ENCODE measurements at places on chromosomes 6 and 20. TPM values are rescaled to one million over a fixed set of nuclear protein-coding genes. Genes with fewer than 3 reads are reported as not detected.
A peak's percentile ranks its signal among the peaks of the same experiment; 100 is the strongest.

- peak; percentile 37 for DNase-seq
- no peaks in the 10 kb centered on the region for H3K36me3 ChIP-seq
- no peak overlapping the region for H3K27ac ChIP-seq
- no peaks in the 10 kb centered on the region for H3K4me1 ChIP-seq
- no peak overlapping the region for H3K4me3 ChIP-seq
Observed at GRCh38 chr6:146650799-146651481, 52.2 kb downstream of the ADGB start.

DNA sequence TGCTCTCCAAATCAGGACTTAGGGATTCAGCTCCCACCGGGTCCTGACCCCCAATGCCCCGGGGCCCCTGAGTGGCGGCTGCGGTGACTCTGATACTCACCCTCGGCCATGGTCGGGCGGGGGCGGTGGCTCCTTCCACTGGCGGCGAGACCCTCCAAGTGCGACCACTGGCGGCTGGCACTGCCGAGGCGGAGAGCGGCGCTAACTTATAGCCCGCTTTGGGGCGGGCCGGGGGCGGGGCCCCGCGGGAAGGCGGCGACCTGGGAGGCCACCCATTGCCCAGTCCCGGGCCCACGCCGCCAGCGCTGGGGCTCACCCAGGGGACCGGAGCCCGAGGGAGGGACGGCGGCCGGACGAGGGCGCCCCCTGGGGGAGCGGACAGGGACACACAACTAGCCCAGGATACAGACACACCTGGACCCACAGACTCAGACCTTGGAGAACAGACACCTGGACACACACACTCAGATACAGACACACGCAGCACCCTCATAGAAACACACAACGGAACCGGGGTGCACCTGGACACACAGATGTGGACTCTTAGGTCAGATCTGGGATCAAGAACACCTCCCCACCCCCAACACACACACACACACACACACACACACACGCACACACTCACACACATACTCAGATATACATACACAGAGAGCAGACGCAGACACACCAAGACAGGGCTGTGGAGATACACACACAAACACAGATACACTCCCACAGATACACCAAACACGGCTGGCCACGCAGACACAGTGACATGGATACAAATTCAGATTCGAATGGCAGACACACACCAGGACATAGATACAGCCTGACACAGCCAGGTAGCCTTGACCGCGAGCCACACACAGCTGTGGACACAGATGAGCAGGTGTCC lies at the start of gene TGM2:
Gene TGM2, minus strand, starts transcription at position 182 of the 877 bp plus-strand sequence. Its CDS starts 72 bp downstream, at position 110.
- H3K36me3 ChIP-seq, result peaks cover 14% of the 10 kb centered on the region
- H3K4me3 ChIP-seq, result peak within 1 kb of the TSS; percentile 79
- peaks cover 73% of the 10 kb centered on the region for H3K4me1 ChIP-seq
- peak; percentile 91 for DNase-seq

DNA sequence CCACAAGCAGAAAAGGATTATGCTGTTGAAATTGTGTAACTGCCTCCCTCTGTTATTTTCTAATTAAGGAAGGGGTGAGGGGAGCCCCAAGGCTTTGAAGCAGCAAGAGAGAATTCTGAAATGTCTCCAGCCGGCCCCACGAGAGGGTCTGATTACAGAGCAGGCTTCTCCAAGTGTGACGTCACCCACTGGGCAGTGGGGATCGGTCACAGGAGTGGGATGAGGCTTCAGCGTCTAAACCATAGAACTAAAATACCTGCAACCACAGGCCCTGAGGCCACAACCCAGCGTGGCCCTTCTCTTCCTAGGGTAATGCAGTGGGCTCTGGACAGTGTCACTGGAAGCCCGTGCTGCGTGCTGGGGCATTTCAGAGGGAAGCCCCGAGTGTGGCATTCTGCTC lies 38.6 kb upstream of the APCDD1L start:
- no peaks in the 10 kb centered on the region for H3K36me3 ChIP-seq
- no peak overlapping the region for H3K4me3 ChIP-seq
- H3K27me3 ChIP-seq, result no peaks in the 10 kb centered on the region
- no peak overlapping the region for H3K27ac ChIP-seq

SPTLC3 gene
- total RNA-seq, result 16.3 TPM

CST3 gene
- 331 TPM for total RNA-seq

GRCh38 chr6:42017021-42017643 lies 33.2 kb upstream of the TAF8 start:
- peak; percentile 69 for DNase-seq
- H3K4me1 ChIP-seq, result peaks cover 9% of the 10 kb centered on the region

DNA sequence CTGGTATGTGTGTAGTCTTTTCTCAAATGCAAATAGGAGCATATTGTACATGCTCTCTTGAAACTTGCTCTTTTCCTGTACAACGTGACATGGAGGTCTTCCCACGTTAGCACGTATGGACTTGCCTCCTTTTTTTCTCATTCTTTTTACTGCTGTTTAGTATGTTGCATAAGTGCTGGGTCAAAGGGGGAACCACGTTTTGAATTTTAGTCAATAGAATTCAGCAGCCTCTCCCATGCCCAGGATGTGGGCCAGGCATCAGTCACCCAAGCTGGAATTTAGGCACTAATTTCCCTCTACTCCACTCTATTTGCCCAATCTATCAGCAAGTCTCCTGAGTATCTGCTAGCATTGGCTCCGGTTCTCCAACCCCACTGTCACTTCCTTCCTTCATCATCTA lies 41.5 kb upstream of the RNF24 start:
- no peak overlapping the region for H3K27ac ChIP-seq
- H3K36me3 ChIP-seq, result no peaks in the 10 kb centered on the region
- no peak for DNase-seq
- H3K4me3 ChIP-seq, result no peak overlapping the region

DNA sequence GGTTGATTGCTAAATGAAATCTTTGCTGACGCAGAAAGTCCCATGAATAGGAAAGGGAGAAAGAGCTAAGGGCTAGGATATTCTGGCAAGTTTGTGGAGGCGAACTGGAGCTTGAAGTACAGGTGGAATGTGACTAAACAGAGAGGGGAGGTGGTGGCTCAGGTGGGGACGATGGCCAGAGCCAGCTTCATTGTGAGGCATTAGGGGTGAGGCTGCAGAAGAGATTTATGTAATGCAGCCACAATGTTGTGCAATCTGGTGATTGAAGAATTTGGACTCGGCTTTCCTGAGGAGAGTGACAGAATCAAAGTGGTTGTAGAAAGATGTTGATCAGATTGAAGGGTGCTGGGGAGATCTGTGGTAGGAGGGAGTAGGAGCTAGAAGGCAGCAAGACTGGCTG lies 42.9 kb upstream of the SPACA1 start:
- H3K4me1 ChIP-seq, result peaks cover 14% of the 10 kb centered on the region
- H3K4me3 ChIP-seq, result no peak overlapping the region
- H3K36me3 ChIP-seq, result no peaks in the 10 kb centered on the region
- no peak for DNase-seq
- peaks cover 55% of the 10 kb centered on the region for H3K27me3 ChIP-seq

ZNFX1 gene
- 18.9 TPM for total RNA-seq

DNA sequence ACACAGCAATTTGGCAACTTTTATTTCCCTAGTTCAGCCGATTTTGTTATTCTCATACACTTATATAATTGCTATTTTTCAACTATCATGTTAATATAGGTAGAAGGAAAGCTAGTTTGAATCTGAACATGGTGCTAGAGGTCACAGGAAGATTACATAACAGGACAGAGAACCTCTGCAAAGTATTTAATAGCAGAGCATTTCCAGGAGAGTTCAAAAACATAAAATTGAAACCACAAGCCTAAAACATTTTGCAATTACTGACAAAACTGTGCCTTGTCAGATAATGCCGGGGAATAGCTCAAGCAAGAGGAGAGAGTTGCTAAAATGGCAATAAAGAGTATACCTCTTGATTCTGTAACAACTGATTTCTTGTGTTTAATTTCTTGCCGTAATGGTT lies 70.8 kb downstream of the TFAP2B start:
- H3K4me1 ChIP-seq, result no peaks in the 10 kb centered on the region
- no peak overlapping the region for H3K27ac ChIP-seq
- H3K27me3 ChIP-seq, result 0 out of 2 replicates have a peak, but pooled peaks cover 3% of the 10 kb centered on the region
- no peak overlapping the region for H3K4me3 ChIP-seq

DNA sequence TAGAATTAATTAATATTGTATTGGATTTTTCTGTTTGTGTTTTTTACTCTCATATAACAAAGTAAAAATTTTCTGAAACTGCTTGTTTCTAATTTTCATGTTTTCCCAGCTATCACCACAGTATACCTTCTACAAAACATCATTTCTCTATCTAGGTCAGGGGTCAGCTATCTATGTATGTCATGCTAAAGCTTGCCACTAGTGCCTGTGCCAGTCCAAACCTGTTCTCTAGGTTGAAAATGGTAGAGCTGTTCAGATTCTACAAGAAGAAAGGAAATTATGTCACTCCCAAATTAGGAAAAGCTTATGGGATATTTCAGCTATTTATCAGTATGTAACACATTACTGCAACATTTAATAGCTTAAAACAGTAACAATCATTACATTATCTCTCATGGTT lies 5.8 kb upstream of the ME1 start:
- no peaks in the 10 kb centered on the region for H3K36me3 ChIP-seq
- H3K4me3 ChIP-seq, result no peak overlapping the region
- DNase-seq, result no peak
- no peaks in the 10 kb centered on the region for H3K27me3 ChIP-seq

GRCh38 chr6:71404145-71404966 lies 115.7 kb downstream of the OGFRL1 start:
- peaks cover 63% of the 10 kb centered on the region for H3K4me1 ChIP-seq
- peak overlapping the region; percentile 93 for H3K27ac ChIP-seq
- H3K36me3 ChIP-seq, result 0 out of 2 replicates have a peak, but pooled peaks cover under 1% of the 10 kb centered on the region
- peak; percentile 86 for DNase-seq
- peak overlapping the region; percentile 34 for H3K4me3 ChIP-seq
- H3K27me3 ChIP-seq, result no peaks in the 10 kb centered on the region

SLC22A2 gene
- not detected for total RNA-seq

DNA sequence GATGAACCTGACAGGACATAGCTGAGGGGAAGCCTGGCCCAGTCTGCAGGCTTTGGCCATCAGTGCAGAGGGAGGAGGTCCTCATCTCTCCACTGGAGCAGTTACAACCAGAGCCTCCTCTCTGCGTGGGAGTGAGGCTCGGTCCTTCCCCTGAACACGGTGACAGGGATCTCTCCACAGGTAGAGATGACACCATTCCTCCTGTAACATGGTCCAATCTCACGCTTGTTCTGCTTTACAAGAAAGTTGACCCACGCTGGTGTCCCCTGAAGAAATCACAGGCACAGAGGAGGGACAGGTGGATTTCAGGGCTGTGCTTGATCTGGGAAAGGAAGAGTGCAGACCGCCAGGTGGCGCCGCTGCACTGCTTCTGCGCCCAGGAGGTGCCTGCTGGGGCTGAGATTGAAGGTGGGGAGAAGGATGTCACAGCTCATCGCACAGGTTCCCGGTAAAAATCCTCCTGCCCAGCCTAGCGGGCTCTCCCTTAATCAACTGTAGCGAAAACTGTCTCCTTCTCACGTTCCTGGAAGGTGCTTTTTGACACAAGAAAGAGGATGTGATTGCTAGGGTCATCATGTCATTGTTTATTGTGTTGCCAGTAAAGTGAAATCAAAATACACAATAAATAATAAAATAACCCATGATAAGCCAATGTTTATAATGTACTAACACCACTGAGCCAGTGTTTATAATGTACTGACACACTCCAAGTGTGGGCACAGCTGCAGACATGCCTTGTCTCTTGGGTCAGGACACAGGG lies 20.4 kb downstream of the HLA-G start:
- H3K36me3 ChIP-seq, result no peaks in the 10 kb centered on the region
- no peaks in the 10 kb centered on the region for H3K4me1 ChIP-seq
- no peak overlapping the region for H3K27ac ChIP-seq
- peak; percentile 80 for DNase-seq

GRCh38 chr6:26331218-26332073 lies 33.6 kb upstream of the BTN3A2 start:
- H3K36me3 ChIP-seq, result no peaks in the 10 kb centered on the region
- H3K27me3 ChIP-seq, result no peaks in the 10 kb centered on the region
- H3K4me1 ChIP-seq, result peaks cover 28% of the 10 kb centered on the region
- H3K27ac ChIP-seq, result 0 out of 2 replicates have a peak overlapping the region, but pooled peaks have one; percentile 2

MAP3K4 gene
- total RNA-seq, result 24.9 TPM

DNA sequence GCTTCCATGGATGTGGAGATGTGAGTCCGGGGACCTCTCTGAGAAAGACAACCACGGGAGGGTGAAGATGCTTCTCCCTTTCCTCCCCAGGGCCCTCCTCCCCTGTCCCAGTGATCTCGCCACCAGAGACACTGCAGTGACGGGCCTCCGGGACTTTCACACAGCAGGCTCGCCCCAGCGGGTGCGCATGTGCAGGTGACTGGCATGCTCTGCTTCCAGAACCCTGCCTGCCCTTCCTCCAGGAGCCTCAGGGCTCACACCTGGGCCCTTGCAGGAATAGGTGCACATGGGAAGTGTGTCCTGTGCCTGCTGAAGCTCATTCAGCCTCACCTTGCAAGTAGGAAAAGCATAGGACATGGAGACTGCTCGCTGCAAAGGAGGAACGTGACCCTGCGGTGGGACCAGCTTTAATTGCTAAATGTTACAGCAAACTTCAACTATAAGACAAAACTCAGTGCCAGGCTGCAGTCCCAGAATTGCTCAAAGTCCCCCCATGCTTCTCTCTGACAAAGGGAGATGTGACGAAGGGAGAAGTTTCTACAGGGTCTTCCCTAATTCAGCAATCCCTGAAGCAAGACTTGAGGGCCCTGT lies 19.2 kb downstream of the CST8 start:
- no peak for DNase-seq
- no peak overlapping the region for H3K4me3 ChIP-seq
- H3K27ac ChIP-seq, result no peak overlapping the region
- no peaks in the 10 kb centered on the region for H3K36me3 ChIP-seq

DNA sequence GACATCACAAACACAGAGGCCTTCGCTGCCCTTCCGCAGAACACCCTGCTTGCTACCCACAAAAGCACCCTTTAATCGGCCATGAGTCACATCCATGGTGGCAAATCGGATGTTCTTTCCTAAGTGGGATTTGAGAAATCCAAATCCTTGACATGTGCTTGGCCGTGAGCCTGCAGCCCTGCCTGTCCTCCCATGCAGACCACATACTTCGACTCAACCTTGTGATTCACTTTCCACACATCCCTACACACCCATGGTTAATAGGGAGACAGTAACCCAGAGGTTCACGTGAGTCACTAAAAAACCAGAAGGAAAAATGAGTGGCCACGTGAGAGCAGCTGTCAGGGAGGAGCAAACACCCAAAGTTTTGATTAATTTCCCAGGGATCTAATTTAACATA lies 19.4 kb downstream of the RAMACL start:
- H3K36me3 ChIP-seq, result no peaks in the 10 kb centered on the region
- peak; percentile 91 for DNase-seq
- no peaks in the 10 kb centered on the region for H3K27me3 ChIP-seq
- peaks cover 23% of the 10 kb centered on the region for H3K4me1 ChIP-seq

STK38 gene
- 25.7 TPM for total RNA-seq

DNA sequence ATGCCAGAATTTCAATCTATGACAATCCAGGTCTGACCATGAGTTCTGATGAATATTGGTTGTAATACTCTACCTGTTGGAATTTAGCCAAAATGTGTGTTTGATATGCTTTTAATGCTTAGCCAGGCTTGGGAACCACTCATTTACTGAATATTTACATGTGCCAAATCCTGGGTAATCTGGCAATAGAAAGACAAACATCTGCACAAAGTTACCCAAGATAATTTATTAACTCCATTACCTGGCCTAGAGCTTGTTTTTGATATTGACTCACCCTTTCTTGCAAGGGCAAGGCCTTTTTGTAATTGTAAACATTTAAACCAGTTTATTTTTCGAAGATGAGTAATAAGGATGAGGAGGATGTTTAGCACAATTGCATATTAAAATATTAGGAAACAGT lies 13.5 kb upstream of the CD2AP start:
- DNase-seq, result peak; percentile 92
- H3K4me3 ChIP-seq, result no peak overlapping the region
- H3K27ac ChIP-seq, result peak overlapping the region; percentile 65
- peaks cover 33% of the 10 kb centered on the region for H3K4me1 ChIP-seq

Data from PC-3 (cell line).